Ovary (tissue), 10 donors: ENCODE measurements at places on chromosomes 7 and 10. TPM values are rescaled to one million over a fixed set of nuclear protein-coding genes. Genes with fewer than 3 reads are reported as not detected.

The GBF1 gene
- total RNA-seq: 43.2 TPM

The NT5C2 gene
- 76.6 TPM for total RNA-seq

The CRYGN gene
- total RNA-seq: 0.95 TPM

- DNase-seq: no peak
Observed at GRCh38 chr10:21740989-21741388, 207.0 kb downstream of the MLLT10 start.

DNA sequence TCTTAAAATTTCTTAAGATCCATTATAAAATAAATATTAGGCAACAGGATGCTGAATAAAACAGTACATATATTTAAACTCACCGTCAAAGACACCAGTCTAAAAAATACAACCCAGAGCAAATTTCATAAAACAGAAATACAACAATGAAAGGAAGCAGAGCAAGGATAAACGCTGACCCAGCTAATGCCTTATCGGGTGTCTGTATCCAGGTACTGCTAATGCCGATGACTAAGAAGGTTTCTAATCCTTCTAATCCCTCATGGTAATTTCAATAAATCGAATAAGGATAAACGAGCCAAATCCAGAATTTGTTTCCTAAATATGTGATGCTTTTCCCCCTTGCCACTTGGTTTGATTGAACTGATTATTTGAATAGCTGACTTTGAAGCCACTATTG, 1.7 kb downstream of the HYCC1 start:
- DNase-seq: no peak

- no peak for DNase-seq
Observed at GRCh38 chr10:18681971-18682411, 22.8 kb downstream of the ARL5B start.
